Placental epithelial cell (primary cell): ENCODE measurements at places on chromosomes 7 and 10. TPM values are rescaled to one million over a fixed set of nuclear protein-coding genes. Genes with fewer than 3 reads are reported as not detected.

The GIMAP1 gene
- total RNA-seq, result not detected in 2 replicates

The SP4 gene
- 3.1 and 4.9 TPM in 2 replicates for total RNA-seq

The TFEC gene
- 0.39 and 2.7 TPM in 2 replicates for total RNA-seq

The ASAH2B gene
- total RNA-seq, result 3.1 and 7.7 TPM in 2 replicates

The UNC5B gene
- total RNA-seq, result 0.39 and 0.87 TPM in 2 replicates

The AUTS2 gene
- total RNA-seq, result 25.6 and 36.9 TPM in 2 replicates

The TAC1 gene
- not detected in 2 replicates for total RNA-seq
